ENCODE measurements at places on chromosomes 4 and X.

DNA sequence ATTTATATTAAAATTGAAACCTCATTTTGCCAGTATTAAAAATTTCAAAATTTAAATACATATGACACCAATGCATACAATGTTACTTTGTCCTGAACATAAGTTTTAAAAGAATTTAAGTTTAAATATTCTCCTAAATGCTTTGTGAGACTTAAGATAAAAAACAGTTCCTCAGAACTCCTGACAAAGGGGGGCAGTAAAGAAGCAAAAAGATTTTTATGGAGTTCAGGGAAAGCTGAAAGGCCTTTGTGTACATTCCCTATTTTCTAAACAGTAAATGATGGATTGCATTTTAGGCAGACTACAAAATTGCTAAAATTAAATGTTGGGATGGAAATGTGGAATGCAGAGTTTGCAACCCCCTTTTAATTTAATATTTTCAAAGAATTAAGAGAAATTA lies 81.7 kb downstream of the SNCA start:
- DNase-seq = peak; percentile 54

DNA sequence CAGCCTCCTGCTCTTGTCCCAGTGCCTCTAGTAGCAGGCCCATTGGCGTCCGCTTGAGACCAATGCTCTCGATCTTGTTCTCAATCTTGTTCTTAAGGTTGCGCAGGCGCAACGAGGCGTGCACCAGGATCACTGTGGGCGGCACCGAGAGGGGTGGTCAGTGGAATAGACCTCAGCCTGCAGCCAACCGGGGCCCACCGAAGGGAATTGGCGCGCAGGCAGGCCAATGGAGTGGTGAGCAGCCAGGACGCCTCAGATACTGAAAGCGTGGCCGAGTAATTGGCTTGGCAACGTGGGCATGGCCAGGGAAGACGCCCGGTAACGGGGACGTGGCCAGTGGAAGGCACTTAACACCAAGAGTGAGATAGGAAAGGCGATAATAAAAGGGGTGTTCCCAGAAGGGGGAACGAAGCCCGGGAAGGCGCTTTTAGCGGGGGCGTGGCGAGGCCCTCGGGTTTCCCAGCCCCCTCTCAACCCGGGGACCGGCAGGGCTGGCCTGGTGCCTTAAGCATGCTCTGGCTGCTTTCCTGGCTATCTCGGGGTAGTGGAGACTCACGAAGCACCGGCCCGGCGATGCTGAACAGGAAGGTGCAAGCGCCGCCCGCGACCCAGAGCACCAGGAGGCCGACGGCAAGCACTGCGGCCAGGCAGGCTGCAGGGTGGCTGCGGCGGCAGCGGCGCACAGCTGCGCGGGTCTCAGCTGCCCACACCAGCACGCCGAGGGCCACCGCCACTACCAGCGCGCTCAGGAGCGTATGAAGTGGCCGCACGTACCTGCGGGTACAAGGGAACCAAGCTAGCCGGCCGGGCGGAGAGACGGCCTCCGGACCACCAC lies 1.7 kb downstream of the PRAF2 start:
- DNase-seq = peak; percentile 87

GRCh38 chrX:19924285-19924684 lies 36.9 kb upstream of the SH3KBP1 start:
- DNase-seq = peak; percentile 7

- peak; percentile 55 for DNase-seq
These were observed 616 bp downstream of the WDR1 start for GRCh38 chr4:10115797-10116568.

DNA sequence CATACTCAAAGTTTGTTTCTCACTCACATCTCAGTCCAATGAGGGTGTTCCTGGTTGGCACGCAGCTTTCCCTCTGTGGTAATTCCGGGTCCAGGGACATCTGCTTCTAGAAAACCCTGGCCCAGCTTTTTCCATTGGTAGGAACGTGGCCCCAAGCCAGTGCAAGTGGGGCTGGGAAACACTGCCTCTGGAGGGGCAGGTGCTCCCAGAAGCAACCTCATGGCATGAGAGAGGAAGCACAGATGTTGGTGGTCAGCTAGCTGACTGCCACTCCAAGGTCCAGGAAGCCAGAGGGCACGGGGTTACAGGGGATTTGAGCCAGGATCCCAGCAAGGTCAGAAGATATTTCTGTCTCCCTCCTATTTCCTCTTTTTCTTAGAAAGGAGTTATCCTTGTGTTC lies 47.5 kb downstream of the DCTD start:
- DNase-seq = no peak

GRCh38 chrX:15816886-15817285 lies 26.6 kb downstream of the ZRSR2 start:
- DNase-seq = no peak

DNA sequence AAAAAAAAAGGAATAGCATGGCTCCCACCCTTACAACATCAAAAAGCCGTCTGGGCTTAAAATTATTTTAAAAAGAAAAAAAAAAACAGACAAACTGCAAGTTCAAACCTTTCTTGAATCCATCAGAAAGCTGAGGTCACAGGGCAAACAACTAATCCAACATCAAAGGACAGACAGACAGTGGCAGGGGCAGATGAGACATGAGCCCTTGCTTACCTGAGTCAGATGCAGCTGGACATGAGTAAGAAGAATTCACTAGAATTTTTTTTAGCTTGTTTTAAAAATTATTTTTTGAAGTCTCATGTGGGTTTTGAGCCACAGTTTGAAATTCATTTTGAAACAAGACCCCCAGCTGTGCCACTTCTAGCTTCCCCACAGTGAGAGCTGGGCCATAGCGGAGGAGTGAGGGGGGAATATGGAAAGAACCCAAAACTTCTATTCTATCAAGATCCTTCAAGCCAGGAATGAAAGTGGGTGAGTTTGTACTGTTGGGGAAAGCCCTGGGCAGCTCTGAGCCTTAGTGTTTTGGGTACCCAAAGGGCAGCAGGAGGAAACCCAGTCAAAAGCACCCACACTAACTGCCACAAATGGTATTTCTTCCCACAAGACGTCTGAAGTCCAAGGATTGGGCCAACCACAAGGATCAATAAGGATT lies 111.4 kb downstream of the ATXN3L start:
- DNase-seq = peak; percentile 20

DNA sequence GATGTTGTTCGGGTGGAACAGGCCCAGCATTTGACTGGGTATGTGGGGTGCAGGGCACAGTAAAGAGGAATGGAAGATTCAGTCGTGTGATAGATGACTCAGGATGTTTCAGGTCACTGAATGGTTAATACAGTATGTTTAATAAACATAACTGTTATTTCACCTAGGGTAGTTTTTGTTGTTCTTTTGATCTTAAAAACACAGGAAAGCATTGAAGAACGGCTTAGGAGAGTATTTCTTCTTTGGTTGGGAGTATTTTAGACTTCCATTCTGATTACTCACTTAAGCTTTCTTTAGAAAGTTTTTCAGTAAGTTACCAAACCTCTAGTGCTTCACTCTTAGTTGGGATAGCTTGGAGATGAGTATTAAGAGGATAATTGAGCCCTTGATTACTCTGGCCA lies 62.3 kb downstream of the STAG2 start:
- peak; percentile 35 for DNase-seq

- DNase-seq = peak; percentile 99
These were observed 125.7 kb upstream of the NAP1L5 start for GRCh38 chr4:88823058-88823919.

- no peak for DNase-seq
These were observed 88.5 kb downstream of the KIT start for GRCh38 chr4:54746218-54746617.

GRCh38 chr4:8329560-8329858 lies 60.0 kb downstream of the HTRA3 start:
- no peak for DNase-seq

DNA sequence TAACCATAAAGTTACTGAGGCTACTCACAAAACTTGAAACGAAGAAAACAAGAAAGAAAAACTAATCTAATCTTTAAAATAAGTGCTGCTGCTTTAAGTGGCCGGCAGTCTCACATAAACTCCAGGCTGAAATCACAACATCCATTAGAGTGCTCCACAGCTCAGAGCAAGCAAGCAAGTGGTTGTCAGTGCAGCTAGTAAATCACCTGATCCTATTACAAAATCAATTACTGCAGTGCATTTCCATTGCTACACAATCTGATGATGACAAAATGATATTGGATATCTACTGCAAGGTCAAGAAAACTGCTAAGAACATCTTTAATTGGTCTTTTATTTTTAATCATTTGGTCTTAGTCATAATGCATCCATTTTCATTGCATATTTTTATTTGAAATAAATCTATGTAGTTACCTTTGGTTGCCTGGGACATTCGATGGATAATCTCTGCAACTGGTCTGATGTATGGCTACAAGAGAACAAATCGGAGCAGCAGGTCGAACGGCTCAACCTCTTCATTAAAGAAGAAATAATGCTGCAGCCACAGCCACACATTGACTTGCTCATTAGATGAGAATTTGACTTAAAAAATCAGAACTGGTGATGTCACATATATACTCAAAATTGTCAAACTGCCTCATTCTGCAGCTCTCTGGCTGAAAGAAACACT lies 87.7 kb downstream of the FBXW7 start:
- no peak for DNase-seq

DNA sequence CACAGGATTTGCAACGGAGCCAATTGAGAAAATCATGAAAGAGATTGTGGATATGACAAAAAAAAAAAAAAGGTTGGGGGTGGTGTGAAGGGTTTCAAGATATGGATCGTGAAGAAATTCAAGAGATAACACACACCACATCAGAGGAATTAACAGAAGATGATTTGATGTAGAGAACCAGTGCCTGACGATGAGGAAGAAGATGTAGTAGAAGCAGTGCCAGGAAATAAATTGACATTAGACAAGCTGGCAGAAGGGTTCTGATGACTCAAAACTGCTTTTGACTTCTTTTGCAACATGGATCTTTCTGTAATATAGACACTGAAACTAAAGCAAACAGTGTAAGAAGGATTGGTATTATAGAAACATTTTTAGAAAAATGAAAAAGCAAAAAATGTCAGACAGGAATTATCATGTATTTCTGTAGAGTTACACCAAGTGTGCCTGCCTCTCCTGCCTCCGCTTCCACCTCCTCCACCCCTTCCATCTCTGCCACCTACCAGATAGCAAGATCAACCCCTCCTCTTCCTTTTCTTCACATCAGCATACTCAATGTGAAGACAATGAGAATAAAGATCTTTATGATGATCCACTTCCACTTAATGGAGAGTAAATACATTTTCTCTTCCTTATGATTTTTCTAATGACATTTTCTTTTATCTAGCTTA lies 127.5 kb upstream of the OTUD4 start:
- no peak for DNase-seq

DNA sequence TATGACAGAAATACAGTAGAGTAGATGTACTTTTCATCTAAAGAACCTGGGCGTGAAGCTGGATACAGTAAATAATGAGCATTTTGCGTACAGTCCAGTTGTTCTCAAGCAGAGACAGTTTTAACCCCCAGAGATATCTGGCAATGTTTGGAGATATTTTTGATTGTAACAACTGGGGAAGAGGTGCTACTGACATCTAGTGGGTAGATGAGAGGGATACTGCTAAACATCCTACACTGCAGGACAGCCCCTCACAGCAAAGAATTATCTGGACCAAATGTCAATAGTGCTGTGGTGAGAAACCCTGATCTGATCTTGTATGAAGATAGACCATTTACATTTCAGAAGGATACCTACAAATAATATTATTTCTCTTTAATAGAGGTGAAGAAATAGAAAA lies 200.2 kb upstream of the FAM47A start:
- peak; percentile 11 for DNase-seq

- no peak for DNase-seq
These were observed 34.4 kb upstream of the CCDC160 start for GRCh38 chrX:134202561-134202960.

DNA sequence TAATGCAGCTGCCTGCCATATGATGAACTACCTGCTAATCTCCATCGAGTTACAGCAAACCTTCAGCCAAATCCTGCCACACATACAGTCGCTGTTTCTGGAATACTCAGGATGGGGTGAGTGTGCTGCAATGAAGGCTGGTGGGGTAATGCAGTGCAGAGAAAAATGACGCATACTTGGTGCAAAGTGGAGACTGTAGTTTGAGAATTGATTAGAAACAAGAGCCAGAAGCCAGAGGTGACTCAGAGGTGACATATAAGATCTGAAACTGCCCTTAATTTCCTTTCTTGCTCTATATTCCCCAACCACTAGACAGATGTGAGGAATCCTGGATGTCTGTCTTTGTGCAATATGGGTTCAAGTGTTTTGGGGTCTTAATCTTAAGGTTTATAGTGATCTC lies 22.0 kb downstream of the C4orf54 start:
- DNase-seq = no peak

DNA sequence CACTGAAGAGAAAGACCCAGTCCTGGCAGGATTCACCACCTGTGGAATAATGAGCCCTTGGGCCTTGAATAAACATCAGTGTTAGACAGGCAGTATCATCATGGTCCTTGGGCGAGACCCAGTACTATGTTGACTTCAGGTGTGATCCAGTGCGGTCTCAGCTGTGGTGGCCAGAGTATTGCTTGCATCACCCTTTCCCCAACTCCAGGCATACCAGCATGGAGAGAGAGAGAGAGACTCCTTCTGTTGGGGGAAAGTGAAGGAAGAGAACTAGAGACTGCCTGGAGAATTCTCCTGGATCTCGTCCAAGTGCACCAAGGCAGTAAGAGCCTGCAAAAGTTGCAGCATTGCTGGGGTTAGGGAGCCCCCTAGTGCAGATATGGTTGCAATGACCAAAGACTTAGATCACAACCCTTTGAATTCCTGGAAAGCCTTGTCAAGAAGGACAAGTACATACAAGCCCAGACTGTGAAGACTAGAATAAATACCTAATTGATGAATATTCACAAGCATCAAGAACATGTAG lies 61.1 kb upstream of the VAMP7 start:
- DNase-seq = peak; percentile 93

DNA sequence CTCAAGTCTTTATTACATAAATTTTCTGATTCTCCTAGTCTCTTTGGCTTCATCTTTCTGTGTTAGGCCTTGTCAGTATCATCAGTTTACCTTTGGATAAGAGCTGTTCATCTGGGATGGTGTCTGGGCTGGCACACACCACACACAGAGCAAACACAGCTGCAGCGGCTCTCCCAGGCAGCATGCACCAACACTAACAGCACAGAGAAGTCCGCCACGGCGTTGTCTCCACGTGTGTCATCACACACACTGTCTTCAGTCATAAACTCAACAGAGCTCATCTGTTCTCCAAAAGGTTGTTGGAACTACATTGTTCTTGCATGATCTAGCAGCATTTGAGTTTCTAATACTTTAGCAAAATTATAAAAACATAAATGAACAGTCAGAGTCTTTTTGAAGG lies 851.9 kb upstream of the FRG1 start:
- DNase-seq = no peak

- peak; percentile 93 for DNase-seq
These were observed 3.5 kb downstream of the AP1AR start for GRCh38 chr4:112234952-112235609.
